AG09309 (cell line): ENCODE measurements at places on chromosomes 4 and X.

DNA sequence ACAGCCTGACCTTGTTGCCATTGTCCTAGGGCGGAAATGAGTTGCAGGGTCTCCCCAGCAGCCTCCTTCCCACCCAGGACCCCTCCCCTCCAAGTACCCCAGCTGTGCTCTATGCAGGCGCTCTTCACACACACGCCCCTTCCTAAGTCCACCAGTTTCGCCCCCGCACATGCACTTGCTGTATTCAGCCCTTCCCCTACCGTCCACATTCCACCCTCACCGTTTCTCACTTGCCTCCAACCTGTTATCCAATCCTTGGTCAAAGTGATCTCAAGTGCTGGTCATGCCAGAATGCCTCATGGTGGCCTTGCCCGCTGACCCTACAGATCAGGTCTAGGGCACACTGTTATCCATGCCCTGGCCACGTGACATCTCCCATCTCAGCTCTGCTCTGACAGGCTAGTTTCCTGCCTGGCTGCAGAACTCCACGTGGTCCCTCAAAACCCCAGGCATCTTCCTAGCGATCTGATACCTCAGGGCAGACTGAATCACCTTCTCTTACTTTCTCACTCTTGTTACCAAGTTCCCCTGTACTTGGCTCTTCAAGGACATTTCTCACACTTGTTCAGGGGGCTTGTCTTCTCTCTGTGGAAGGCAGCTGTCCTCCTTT lies 39.7 kb downstream of the NSG1 start:
- DNase-seq = no peak

GRCh38 chr4:5012244-5012898 lies 6.9 kb downstream of the CYTL1 start:
- DNase-seq = no peak

DNA sequence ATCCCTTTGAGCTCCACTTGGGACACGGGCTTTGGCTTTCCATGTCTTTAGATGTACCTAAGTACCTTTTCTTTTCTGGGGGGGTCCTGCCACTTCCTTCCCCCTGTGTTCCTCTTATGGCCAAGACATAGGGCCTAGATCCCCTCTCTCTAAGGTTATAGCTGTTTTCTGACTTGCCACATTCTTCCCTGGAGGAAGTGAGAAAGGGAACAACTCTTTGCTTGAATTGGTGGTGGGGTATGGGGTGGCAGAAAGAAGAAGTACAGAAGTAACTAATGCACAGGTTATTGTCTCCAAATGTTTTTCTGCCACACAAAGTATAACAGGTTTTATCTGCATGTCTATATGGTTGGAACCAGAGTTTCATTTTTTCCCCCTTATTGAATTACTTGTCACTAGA lies 29.7 kb upstream of the DIPK2B start:
- no peak for DNase-seq

GRCh38 chr4:188005561-188005960 lies 10.0 kb downstream of the ZFP42 start:
- DNase-seq = no peak

DNA sequence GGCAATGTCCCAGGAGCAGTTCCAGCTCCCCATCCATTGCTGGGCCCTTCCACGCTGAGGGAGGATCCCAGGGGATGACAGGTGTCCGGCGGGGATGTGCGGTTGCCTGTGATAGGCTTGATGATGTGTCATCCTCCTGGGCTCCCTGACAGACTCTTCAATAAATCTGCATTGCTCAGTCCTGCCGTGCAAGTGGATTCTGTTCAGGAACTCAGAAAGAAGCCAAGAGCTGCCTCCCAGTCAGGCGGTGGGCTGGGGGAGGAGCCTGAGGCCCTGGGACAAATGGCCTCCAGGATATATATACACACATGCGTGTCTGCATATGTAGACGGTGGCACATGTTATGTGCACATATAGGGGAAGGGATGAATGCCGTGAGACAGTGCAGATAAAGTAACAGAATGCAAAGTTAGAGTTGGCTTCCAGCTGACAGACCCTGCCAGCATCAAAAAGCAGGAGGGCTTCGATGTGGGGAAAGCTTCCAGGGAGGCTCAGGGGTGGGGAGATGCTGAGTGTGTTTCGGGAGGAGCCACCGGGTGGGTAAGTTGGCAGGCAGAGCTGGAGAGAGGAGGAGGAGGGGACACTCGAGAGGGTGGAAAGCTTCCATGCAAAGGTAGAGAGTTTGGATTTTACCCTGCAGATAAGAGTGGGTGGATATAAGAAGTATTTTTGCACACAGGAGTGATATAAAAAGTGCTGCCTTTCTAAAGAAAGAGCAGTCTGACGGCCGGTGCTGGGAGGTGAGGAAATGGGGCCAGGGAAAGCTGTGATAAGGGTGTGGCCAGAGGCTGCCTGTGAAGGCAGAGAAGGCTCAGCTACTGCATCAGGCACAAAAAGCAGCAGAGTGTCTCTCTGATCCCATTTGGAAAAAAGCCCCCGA lies 28.5 kb upstream of the CRMP1 start:
- DNase-seq = no peak

DNA sequence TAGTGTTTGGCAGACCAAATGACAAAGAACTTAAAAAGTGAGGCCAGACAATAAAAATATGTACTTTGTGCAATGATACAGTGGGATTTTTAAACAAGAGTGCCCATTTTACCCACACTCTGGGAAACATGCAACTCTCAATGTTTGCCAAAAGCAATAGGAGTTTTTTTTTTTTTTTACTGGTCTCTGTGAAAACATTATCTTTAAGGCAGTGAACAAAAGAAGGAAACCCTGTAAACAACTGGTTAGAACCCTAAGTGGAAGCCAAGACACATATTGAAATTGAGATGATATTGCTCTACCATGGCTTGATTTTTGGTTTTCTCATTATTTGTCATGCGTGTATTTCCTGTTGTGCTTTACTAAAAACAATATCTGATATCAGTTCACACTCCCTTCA lies 67.2 kb upstream of the PPP3CA start:
- no peak for DNase-seq

DNA sequence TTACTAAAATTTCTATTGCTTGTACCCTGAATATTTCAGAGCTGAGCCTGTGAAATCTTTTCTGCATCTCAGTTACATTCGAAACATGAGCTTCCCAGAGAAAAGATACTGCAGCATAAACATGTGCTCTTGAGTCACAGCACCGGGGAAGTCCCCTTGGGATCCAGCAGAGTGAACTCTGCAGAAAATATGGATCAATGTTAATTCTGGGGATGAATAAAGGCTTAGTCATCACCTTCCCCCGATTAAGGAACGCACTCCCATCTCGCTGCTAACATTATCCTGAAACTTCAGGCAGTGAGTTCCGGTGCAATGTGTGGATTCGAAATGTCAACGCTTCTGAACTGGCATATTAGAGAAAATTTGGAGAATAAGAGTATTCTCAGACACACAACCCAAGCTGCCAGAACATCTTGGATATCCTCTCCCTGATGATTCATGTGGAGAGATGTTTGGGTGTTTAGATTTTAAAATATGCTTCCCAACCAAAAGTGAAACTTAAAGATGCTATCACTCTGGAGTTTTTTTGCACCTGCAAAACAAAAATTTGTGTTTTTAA lies 90.8 kb downstream of the IRF2 start:
- DNase-seq = peak; percentile 80

- DNase-seq = no peak
Observed at GRCh38 chrX:123450222-123450621, 266.1 kb downstream of the GRIA3 start.

DNA sequence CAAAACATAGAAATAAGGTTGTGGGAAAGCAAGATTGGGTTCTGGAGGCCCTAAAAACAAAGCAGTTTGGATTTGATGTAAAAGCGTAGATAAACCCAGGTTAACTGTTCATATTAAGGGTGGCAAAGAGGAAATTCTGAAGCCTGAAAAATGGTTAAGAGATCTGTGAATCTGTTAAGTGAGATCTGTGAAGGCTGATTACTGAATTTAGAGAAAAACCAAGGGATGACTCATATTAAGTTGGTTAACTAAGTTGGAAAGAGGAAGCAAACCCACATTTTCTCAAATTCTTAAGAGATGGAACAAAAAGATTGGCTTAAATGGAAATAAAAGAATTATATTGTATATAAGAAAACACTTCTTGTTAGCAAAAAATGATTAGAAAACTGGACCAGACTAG lies 22.8 kb downstream of the GPAT3 start:
- DNase-seq = no peak

DNA sequence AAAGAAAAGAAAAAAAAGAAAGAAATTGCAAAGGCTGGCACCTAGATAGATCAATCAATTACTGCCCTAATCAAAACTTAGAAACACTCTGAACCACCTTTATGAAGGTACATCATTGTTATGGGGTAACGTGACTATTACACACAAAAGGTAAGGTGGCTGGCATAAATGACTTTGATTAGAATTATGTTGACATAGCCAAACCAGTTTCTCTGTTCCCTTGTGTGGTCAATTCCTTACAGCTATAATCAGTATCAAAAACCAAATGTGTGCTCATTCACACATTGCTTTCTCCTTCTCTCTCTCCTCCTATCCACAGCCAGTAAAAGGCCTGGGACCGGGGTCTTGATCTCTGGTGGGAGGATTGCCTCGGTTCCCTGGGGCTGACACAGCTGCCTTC lies 48.7 kb downstream of the RHOH start:
- DNase-seq = no peak

GRCh38 chr4:141301216-141301615 lies 80.5 kb downstream of the ZNF330 start:
- no peak for DNase-seq

DNA sequence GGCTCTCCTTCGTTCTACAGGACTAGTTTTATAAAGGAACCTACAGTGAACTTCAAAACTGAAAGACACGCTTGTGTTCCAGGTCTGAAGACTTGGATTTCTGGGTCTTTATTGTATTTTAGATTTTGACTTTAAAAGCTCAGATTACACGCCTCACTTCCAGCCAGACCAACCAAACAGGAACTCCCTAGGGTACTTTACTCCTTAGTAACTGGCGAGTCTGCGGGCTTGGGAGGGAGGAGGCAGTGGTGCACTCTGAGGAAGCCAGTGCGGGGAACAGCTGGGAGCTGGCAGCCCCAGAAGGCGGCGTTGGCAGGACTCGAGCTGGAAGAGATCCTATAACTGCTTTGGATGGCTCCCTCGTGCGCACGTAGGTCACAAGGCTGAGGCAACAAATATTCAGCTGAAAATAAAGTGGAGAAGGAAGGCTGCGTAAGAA lies 391 bp upstream of the PHKA1 start:
- peak; percentile 29 for DNase-seq

GRCh38 chrX:150790021-150790420 lies 96.8 kb downstream of the MTMR1 start:
- no peak for DNase-seq

- no peak for DNase-seq
Observed at GRCh38 chrX:85994797-85995196, 52.6 kb downstream of the CHM start.

DNA sequence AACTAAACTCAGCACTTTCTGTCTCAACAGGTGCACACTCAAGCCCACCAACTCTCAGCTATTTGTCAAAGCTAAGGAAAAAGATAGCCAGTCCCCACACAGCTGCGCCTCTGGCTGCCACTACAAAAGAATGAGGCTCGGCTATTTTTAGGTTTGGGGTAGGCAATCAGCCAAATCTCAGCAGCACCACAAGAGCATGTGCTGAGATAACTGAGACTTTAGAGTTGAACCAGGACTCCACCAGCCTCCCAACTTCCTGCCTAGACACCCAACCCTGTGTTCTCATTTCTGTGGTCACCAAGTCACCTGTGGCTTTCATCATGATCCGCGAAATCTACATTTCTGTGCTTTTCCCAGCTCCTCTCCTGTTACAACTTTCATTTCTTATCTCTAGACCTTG lies 28.0 kb downstream of the DMD start:
- no peak for DNase-seq

DNA sequence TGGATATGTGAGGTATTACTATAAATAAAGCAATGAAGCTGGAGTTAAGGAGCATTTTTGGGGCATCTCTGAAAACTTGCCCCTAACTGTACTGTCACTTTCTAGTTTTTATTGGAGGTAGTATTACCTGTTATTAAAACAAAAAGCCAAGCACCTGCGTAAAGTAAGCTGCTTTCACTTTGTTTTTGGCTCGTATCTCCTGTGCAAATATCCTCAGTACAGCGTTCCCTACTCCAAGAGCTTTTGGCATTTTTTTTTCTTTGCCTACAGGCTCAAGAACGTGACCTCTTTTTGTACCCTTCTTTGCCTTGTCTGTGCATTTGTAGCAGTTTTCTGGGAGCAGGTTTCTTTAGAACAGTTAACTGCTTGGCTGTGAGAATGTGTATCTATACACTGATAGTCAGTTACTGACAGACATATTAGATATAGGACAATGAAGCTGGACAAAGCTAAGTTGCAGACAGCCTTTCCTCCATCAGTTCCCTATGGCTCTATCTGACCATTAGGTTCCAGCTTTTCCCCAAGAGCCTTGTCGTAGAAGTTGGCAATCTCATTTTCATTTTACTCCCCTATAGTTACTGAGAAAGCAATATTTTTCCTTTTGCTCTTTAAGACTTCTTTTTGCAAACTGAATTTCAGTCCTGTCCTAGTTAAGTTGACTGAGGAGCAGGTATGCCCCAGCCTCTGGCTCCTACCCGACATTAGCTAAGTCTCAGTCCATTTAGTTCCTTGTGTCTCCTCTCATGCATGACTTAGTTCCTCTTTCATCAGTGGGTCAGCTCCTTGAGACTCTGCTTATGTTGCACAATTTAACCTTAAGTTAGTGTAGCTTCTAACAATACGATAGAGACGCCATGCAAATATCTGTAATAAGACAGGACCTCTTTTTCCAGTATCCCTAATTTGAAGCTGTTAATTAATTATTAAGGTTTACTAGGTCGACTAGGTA lies 71.5 kb upstream of the HPRT1 start:
- no peak for DNase-seq

GRCh38 chrX:71128915-71129765 lies 10.7 kb downstream of the MED12 start:
- no peak for DNase-seq

GRCh38 chr4:109511414-109511813 lies 48.6 kb upstream of the MCUB start:
- DNase-seq = no peak

- DNase-seq = no peak
Observed at GRCh38 chr4:81421346-81422218, 50.1 kb downstream of the RASGEF1B start.

DNA sequence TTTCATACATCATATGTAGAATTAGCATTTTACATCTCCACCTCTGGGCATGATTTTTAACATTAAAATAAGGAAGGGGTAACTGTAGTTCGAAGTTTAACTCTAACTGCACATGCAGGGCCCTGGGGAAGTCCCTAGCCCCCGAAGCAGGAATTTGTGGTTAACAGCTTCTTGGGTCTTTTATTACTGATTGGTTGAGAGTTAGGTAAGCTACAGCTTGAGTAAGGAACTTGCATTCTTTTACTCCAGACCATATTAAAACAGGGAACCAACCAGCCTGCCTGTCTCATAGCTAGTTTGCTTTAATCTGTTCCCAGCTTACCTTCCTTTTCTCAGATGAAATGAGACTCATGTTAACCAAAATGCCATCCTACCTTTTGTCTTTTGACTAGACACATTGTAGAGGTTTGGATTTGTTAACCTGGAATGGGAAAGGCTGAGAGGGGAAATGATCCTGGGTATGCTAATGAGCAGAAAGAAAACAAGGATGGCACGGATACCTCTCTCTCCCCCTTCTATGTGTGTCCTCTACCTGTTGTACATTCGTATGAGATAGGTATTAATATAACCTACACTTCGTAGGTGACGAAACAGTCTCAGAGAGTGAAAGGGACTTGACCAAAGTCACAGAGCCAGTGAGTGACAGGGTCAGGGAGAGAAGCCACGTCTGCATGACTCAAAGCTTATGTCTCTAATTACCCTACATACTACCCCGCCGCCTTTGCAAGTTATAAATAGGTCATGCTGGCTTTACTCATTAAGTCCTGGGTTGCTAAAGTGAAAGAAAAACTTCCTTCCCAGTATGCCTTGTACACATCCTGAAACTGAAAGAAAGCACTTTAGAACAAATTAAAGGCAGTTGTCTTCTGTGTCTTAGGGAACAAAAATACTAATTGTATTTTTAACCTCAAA lies 119.5 kb upstream of the AFF2 start:
- no peak for DNase-seq
